ENCODE measurements at places on chromosomes 16 and 17.

DNA sequence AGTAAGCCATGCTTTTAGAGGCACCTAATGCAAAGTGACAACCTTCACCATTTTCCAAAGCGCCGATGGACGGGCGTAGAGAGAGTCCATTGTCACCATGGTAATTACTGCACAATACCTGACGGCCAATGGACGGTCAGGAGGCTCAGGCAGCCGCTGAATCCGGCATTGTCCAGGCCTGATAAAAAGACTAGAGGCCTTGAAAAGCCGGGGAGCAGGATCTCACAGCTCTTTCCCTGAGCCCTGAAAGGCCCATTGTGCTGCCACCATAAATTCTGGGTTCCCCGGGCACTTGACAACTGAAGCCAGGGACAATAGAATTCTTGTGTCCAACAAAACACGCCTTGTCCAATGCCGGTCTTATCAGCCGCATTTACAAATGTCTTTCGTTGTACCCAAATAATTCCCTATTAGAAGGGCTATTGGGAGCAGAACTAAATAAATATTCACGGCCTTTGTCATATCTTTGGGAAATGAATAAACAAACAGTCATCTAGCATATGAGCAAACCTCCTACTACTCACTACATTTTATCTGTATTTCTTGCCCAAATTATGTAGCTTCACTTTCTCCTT lies 62.4 kb downstream of the CDH11 start:
- no peak for DNase-seq

DNA sequence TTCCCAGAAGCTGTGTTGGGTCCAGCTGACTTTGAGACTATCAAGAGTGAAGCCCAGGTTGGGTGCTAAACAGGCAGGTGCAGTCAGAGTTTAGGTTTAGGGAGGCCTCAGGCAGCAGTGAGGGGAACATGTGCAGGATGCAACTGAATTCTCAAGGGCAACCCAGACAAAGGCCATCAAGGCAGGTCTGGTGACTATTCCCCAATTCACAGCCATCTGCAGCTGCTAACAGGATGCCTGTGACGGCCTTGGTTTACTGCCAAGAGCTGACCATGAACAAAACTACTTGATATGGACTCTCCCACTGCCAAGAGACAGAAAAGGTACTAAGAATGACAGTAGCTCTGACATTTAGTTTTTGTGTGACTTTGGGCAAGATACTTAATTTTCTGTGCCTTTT lies 45.2 kb upstream of the BCAR1 start:
- no peak for DNase-seq

DNA sequence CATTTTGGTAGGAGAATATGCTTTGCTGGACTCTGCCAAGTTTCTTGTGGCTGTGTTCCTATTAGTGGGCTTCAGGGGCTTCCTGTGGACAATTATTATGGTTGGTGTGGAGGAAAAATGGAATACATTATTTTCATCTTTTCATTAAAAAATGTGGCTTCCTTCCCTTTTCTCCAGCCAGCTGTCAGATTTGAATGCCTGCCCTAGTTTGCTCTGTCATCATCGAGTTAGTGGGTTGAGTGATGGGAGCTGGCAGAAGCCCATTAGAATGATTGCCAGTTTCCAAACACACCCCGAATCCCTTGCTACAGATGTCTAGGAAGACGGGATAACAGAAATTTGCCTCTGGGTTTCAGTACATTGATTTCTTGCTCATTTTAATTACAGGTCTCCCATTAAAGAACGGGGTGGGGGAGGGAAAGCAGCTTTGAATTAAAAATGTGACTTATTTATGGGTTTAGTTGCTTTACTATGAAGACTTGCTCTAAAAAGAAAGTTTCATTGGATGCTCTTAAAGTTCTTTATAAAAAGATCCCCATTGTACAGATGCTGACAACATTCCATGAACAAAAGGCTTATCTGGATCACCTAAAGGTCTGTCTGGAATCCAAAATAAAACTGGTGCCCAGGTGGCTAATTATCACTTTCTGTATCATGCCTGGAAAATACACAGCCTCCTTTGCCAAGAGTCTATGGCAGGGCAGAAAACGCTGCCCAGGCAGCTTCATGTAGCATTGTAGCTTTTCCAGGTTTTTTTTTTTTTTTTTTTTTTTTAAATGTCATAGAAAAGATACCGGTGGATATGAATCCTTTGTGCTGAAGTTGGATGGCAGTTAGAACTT lies 103.6 kb downstream of the PRKCA start:
- DNase-seq: no peak

GRCh38 chr17:73362697-73363096 lies 50.9 kb upstream of the CDC42EP4 start:
- no peak for DNase-seq

- no peak for DNase-seq
Observed at GRCh38 chr16:24493821-24494220, 45.5 kb upstream of the RBBP6 start.

- DNase-seq: no peak
Observed at GRCh38 chr17:2368359-2368758, 31.1 kb downstream of the SGSM2 start.

DNA sequence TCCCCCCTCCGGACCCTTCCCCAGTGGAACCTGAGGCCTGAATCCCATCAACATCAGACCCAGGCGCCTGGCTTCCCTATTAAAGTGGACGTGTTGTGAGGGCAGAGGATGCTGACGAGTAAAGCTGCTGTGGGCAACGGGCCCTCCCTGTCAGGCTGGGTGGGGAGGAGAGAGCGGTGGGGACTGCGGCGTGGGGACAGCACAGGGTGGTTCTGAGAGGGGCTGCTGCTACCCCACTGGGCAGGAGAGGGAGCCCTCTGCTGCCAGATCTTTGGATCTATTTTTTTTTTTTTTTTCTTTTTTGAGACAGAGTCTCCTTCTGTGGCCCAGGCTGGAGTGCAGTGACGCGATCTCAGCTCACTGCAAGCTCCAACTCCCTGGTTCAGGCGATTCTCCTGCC lies 5.9 kb downstream of the CA5A start:
- no peak for DNase-seq

DNA sequence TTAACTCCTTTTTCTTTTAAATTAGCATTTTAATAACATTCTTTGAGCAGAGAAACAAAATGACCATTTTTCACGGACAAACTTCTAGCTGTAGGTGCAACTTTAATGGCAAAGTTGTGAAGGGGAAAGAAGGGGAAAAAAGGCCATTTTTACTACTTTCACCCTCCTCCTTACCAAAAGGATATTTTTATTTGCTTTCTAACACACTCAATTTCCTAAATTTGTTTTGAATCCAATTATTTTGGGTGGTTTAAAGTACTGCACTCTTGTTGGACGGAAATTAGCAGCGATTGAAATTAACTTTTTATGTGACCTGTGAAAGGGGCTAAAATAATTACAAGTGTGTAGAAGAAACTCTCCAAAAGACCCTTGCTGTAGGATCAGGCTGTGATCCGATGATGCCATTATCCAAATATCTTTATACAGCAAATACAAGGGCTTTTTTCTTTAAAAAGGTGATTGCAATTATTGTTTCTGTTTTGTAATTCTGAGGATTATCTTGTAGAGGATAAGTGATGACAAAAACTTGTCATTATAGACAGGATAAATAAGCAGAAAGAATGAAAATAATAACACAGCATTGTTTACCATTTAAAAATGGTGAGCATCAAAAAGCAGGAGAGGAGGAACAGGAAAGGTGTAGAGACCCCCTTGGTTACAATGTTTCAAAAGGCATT lies 42.4 kb downstream of the SNX11 start:
- DNase-seq: no peak

DNA sequence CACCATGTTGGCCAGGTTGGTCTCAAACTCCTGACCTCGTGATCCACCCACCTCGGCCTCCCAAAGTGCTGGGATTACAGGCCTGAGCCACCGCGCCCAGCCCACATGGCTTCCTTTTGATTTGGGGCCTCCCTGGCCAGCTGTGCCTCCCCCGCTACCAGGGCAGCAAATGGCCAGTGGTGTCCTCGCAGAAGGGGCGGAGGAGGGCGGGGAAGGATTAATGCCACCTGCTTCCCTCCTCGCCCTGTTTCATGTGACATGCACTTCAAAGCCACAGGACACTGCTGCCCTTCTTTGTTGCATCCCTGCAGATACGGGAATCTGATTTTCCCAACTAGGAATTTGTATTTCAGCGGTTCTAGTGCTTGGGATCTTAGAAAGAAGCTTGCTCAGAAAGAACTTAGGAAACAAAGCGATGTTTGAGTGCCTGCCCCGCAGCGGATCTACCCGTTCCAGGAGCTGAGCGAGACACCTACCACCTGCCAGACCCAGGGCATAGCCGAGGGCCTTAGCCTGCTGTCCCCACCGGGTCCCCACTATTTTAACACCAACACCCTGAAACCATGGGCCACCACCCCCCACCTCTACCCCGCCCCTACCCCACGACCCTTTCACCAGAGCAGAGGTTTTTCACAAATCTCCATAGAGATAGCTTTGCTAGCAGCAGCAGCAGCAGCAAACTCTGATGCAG lies 37.7 kb upstream of the CCDC182 start:
- DNase-seq: no peak

- DNase-seq: no peak
Observed at GRCh38 chr17:2420176-2420575, 19.3 kb upstream of the MNT start.

DNA sequence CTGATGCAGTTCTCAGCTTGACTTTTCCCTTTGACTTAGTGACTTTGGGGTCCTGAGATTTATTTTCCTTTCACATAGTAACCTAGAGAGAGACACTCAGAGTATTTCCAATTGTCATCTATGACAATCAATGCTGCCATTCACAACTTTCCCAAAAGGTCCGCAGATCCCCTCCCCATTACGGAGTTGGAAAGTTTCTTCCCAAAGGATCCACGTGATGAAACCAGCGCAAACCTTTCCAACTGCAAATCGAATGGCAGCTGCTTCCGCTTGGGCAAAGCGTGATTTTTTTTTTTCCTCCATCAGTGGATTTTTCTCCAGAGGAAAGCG lies 538 bp upstream of the FCSK start:
- no peak for DNase-seq

GRCh38 chr16:73996624-73997339 lies 299.8 kb upstream of the PSMD7 start:
- DNase-seq: no peak

GRCh38 chr17:74108126-74108705 lies 95.3 kb upstream of the RPL38 start:
- no peak for DNase-seq

GRCh38 chr16:86428729-86429517 lies 81.4 kb upstream of the FOXF1 start:
- DNase-seq: no peak

DNA sequence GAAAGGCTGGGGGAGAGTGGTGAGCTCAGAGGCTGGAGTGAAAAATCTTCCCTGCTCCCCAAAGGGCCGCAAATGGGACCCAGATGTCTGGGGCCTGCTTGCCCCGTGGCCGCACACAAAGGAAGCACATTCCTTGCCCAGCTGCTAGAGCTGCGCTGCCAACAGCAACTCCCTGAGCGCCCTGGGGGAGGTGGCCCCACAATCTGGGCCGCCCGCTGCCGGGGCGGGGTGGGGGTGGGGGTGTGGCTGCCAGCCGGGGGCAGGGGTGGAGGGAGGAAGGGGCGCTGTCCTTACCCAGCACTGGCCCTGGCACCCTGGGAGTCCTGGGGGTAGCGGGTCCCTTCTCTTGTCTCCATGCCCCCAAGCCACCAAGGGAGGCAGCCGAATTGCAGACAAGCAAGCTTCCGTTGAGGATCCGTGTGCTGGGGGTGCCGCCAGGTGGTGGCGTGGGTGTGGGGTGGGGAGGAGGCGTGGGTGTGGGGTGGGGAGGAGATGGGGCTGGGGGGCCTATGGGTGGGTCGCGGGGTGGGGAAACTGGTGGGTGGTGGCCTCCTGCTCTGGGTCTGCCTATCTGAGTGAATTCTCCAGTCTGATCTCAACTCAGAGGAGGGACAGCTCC lies 48.4 kb upstream of the PABPN1L start:
- DNase-seq: no peak

GRCh38 chr16:87963400-87963799 lies 12.2 kb downstream of the BANP start:
- DNase-seq: peak; percentile 45

GRCh38 chr16:85652431-85653221 lies 36.1 kb downstream of the GINS2 start:
- peak; percentile 89 for DNase-seq

GRCh38 chr17:77235370-77235941 lies 94.7 kb downstream of the SEC14L1 start:
- DNase-seq: no peak

DNA sequence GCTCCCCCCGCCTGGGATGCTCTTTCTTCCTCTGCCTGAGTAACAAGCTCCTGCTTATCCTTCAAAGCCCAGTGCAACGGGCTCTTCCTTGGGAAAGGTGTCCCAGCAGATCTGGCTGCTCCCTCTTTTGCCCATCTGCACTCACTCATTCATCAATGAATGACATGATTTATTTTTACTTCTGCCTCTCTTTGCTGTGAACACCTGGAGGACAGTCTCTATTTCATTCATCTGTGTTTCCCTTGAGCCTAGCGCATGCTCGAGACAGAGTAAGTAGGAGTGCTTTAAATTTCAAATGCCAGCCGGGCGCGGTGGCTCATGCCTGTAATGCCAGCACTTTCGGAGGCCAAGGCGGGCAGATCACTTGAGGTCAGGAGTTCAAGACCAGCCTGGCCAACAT lies 22.0 kb upstream of the GINS2 start:
- no peak for DNase-seq

- DNase-seq: no peak
Observed at GRCh38 chr16:51012396-51012795, 138.7 kb downstream of the SALL1 start.

DNA sequence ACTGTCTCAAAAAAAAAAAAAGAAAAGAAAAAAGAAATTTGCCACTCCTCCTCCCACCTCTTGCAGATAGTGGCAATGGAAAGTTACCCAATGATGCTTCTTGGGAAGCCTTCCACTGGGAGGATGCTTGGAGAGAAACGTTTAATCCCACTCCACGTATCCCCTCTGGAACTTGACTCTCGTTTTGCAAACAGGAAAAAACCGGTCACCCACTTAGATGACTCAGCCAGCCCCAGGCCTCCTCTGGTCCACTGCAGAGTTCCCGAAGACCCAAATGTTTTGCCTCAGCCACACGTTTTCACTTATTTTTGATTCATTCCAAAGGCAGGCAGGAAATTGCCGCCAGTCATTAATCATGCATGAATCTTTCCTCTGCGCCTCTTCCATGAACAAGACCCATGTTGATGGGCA lies 9.3 kb upstream of the TNFRSF17 start:
- DNase-seq: no peak

GRCh38 chr16:85202631-85203461 lies 90.6 kb upstream of the CIBAR2 start:
- DNase-seq: peak; percentile 30

GRCh38 chr17:50625032-50625871 lies 9.4 kb upstream of the ABCC3 start:
- no peak for DNase-seq
